ENCODE measurements at places on chromosomes 4 and X.

DNA sequence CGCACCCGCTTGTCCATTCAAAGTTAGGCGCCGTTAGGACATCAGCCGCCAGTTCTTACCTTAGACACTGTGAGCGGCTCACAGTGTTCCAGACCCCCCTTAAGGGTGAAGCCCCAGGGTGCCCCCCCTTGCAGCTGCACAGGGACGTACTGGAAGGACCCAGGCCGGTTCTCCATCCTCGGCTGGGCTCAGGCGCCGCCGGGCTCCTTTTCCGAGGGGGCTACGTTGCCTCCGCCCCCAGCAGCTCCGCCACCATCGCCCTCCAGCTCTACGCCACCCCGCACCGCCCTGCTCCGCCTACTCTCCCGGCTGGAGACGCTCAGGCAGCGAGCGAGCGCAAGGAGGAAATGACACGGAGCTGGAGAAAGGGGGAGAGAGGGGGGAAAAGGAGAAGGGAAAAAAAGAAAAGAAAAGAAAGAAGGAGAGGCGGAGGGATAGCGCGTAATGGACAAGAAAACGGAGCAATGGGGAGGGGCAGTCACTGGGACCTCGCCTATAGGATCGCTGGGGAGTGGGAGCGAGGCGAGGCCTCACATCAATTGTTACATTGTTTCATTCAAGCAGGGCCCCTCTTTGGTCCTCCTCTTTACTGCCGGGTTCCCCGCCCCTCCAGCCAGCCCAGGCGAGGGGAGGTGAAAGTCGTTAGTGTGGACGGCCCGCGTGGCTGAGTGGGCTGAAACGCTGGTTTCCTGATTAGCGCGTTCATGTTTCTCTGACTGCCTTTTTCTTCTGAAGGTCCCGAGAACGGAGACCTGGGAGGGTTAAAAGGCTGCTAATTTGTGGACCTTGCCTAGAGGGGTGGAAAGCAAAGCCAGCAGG lies at the start of gene SHROOM4:
Gene SHROOM4 (minus strand): TSS at position 352 of the 819 bp plus-strand sequence. CDS start 176 bp downstream, at position 176.
- DNase-seq: no peak

DNA sequence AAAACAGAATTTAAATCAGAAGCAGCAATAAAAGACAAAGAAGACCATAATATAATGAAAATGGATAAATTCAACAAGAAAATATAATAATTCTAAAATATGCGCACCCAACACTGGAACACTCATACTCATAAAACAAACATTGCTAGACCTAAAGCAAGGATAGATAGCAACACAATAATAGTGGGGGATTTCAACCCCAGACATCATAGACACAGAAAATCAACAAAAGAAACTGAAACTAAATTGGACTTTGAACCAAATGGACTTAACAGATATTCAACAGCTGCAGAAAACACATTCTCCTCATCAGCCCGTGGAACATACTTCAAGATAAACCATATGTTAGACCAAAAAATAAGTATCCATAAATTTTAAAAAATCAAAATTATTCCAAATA lies 1552.6 kb downstream of the C4orf33 start:
- no peak for DNase-seq

DNA sequence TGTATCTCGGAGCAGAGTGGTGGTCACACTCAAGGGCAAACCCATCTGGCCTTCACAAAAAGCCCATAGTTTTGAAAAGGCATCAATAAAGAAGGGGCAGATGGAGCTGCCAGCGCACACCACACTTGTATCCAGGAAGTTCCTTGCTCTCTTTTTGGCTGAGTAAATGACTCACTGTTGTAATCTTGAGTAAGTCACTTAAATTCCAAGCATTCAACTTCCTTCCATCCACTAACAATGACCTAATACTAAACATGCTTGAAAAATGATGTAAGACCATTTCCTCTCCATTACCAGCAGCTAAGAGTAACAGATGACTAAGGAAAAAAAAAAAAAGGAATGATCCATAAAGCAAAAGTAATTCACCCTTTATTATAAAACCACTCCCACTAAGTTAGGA lies 32.4 kb upstream of the MYOZ2 start:
- DNase-seq: no peak

- no peak for DNase-seq
Observed at GRCh38 chr4:45410701-45411210, 684.4 kb upstream of the GNPDA2 start.

- DNase-seq: no peak
Observed at GRCh38 chrX:54116391-54116790, 66.7 kb downstream of the FAM120C start.

DNA sequence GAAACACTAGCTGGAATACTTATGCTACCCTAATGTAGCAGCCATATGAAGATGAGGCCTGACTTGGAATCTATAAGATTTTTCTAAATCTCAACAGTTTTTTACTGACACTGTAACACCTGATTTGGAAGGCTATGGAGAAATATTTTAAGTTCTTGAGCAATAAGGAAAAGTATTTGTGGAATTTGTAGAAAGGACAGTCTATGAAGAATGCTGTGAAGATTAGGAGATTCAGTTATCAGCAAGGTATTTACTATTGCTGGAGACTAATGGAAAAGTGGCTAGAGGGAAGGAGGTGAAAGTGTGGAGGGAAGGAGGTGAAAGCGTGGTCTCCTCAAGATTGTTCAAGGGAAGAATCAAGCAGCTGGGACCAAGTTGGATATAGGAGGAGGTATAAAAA lies 190.0 kb upstream of the EMCN start:
- DNase-seq: no peak

- DNase-seq: no peak
Observed at GRCh38 chr4:5890063-5890727, 2.7 kb downstream of the CRMP1 start.

DNA sequence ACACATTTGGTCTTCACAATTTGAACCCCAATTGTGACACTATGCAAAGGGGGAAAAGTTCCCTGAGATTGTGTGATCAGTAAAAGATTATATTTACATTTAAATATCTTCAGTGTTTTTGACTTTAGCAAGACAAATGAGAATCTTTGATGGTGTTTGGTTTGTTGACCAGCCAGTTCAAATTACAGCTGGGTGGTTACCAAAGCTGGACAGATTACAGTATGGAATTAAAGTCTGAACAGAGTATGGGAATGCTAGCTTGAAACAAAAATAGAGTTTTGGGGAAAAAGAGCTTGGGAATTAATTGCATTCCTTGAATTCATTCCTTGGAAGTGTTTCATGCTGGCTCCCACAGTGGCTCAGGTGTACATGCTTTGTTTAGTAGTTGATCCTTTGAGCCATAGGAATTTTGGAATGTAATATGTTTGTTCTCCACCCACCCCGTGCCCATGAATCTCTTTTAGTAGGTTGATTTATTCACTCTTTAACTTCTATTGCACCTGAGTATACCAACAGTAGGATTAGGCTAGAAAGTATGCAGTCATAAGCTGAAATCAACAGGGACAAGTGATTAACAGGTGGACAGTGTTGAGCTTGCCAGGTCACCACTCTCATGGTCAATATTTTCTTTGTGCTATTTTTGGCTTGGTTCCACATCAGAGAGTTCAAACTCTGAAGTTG lies 81.1 kb upstream of the HELT start:
- peak; percentile 16 for DNase-seq

DNA sequence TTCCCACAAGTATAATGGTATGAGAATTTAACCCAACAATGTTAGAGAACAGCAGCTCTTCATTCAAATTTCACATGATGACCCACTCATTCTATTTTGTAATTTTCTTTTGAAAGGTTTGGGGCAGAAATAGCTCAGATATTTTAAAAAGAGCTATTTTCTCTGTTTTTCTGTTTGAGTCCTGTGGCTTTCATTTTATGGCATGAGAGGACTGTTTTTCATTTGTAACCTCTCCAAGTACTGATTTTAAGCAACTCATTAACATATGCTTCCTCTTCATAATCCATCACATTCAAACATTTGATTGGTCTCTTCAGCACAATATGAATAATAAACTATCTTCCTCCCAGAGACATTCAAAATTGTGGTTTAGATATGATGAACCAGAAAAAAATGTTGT lies 129.0 kb upstream of the TEX13A start:
- DNase-seq: no peak

- no peak for DNase-seq
Observed at GRCh38 chr4:36812149-36812548, 432.4 kb upstream of the NWD2 start.

DNA sequence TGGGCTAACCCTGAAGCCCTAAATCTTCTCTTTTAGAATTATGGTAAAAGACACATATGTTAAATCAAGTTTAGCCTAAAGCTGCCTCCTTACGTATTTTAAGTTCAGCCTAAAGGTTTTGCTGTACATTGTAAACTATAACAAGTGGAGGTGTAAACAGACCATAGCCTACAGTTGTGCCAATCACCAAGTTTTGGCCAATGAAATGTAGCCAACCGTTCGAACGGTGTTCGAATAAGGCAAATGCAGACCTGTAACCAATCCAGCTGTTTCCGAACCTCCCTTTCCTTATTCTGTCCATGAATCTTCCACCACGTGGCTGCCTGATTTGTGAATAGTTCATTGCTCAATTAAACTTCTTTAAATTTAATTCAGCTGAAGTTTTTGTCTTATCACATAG lies 52.1 kb upstream of the TBC1D9 start:
- no peak for DNase-seq

- DNase-seq: no peak
Observed at GRCh38 chr4:73533515-73534422, 52.2 kb downstream of the AFM start.

DNA sequence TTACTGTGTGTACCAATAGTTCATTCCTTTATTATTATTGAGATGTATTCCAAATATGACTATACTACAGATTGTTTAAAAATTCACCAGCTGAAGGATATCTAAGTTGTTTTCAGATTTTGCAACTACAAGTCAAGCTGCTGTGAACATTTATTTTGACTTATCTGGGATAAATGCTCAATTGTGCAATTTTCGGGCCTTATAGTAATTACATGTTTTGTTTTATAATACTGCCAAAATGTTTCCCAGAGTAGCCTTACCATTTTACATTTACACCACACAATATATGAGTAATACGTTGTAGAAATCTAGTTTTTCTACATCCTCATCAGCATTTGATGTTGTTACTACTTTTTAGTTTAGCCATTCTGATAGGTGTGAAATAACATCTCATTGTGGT lies 179.6 kb downstream of the ANTXR2 start:
- no peak for DNase-seq

- DNase-seq: no peak
Observed at GRCh38 chrX:84046403-84046984, 141.5 kb downstream of the RPS6KA6 start.

DNA sequence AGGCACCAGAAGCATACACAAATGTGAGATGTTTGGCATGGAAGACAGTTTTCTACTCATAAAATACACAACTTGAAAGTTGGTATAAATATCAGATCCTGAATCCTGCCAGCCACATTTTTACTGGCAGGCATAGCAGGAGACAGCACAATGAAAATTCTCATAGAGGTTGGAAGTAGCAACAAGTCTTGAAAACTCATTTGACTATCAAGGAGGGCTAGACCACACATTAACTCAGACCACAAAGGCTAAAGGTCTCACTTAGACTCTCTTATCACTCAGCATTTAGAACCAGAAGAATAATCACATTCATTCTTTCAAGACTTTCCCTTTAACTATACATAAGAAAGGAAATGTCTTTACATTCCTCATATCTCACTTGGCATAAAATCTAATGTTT lies 56.5 kb downstream of the SORBS2 start:
- no peak for DNase-seq

DNA sequence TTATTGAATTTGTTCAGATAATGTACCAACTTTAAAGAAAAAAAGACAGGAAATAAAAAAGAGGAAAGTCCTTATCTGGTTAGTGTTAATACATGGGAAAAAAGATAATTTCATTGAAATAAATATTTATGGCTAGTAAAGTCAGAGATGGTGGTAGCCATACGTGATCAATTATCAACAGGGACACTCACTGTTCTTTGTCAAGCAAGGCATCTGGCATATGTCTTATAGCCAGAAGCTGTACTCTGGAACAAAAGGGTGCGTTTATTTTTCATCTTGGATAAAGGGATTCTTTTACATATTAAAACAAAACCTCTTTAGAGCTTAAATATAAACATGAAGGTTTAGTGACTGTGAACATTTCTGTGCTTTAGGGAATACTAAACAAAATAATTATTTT lies 26.7 kb downstream of the HDX start:
- no peak for DNase-seq

- no peak for DNase-seq
Observed at GRCh38 chr4:40461062-40461461, 125.9 kb downstream of the CHRNA9 start.

GRCh38 chr4:84683064-84683850 lies 100.3 kb downstream of the CDS1 start:
- DNase-seq: no peak

DNA sequence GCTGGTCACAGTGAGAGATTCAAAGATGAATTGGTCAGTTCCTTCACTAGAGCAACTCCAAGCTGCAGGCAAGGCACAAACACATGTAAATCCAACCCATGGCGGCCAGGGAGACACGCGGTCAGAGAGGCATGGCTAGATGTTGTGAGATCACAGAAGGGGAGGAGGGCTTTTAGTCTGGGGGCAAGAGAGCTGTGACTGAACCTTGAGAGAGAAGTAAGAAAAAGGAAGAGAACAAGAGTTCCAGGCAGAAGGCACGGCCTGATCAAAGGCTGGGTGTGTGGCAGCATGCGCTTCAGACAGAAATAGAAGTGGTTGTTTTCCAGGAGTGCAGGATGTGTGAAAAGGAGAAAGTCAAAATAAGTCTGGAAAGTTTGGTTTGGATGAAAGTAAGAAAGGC lies 15.9 kb downstream of the CCDC149 start:
- DNase-seq: no peak

DNA sequence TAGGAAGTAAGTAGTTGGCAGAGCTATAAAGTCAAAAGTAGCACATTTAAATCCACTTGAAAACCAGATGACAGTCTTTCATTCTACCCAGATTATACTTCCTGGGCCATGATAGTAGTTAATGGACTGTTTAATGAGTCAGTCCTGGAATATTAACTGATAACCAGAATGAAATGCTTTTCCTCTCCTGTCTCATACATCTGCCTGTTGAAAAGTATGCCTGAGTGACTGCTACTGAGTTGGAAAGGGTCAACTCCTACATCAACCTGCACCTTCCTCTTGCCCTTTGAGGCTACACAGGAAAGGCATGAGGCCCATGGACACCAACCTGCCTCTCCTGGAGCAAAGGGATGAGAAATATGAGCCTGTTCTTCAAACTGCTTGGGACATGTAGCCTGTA lies 36.0 kb upstream of the COX7B2 start:
- DNase-seq: no peak

- no peak for DNase-seq
Observed at GRCh38 chr4:138252551-138252950, 10.4 kb upstream of the SLC7A11 start.

- DNase-seq: no peak
Observed at GRCh38 chrX:112254896-112255295, 172.3 kb upstream of the TRPC5 start.

DNA sequence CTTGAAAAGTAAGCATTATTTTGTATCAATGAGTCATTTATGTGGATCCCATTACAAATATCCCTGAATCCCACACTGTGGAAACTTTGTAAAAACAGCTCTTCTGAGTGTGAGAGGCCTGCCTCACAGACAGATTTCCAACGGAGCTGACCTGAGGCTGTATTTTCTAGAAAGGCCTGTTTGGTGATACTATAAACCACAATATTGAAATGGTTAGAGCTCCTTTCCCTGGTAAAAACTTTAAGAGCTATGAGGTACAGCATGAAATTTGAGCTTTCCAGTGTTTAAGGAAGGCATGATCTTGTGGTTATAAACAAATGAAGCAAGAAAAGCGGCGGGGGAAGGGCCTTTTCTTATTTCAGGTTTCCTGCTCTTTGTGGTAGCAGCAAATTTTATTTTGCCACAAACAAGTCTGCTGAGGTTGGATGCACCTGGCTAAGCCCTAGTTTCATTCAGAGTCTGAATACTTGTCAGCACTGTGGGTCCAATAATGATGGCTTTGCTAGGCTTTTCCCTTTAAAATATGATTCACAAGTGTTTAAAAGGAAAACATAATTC lies 86.8 kb upstream of the ETNPPL start:
- no peak for DNase-seq
